ENCODE measurements at places on chromosomes 2 and 18. TPM values are rescaled to one million over a fixed set of nuclear protein-coding genes. Genes with fewer than 3 reads are reported as not detected.

DNA sequence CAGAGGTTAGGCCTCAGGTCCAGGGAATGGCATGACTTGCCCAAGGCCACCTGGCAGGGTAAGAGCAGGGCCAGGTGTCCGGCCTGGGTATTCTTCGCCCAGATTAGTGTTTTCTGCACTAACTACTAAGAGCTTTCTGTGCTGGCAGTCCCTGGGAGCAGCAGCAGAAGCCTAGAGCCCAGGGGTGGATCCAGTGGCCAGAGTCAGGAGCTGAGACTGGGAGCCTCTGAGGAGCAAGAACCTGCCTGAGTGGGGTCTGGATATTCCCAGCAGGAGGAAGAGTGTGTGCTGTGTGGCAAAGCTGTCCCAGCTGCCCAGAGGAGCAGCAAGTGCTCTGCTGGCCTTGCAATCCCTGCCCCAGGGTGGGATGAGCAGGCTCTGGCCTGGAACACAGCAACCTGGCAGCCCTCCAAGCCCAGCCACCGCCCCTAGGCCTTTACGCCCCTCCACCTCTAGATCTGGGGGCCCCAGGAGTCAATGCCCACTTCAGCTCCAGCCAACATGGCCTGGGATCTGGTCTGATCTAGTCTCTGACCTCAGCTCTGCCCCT is 30.7 kb upstream of the GPAT2 start:
- no peak for DNase-seq

FBXO48 gene
- total RNA-seq, result 1.1 TPM

DNA sequence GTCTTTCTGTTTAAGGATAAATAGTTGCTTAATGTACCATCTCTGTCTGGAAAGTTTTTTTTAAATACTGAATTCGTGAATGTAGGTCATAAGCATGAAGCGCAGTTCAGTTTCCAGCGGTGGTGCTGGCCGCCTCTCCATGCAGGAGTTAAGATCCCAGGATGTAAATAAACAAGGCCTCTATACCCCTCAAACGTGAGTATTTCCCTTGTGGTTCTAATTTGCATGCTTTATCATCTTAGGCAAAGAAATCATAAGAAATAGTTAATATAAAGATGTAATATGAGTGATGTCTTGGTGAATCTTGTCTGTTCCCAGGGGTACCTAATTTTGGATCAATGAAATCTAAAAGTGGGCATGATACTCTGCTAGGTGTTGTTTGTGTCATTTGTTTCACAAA is 1.5 kb downstream of the NDC80 start:
- no peak for DNase-seq

GRCh38 chr2:19733390-19733789 is 168.4 kb downstream of the TTC32 start:
- no peak for DNase-seq

DNA sequence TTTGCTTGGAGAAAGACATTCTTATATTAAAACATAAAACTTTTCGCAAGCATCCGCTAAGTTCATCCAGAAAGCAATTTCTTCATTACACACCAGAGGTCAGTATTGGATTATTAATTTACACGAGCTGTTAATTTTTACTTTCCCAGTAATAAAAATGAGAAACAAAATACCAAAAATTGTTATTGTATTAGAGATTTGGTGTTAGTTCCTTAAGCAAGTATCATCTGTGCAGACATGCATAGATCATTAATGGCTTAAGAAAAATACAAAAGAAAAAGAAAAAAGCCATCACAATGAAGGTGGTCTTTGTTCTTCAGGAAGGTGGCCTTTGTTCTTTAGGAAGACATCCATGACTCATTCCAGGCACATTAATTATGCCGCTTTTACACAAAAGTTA is 53.6 kb upstream of the HNMT start:
- no peak for DNase-seq

PPP1R1C gene
- 5.3 TPM for total RNA-seq

- no peak for DNase-seq
These were observed 73.5 kb downstream of the ZCCHC2 start for GRCh38 chr18:62596145-62597005.

DNA sequence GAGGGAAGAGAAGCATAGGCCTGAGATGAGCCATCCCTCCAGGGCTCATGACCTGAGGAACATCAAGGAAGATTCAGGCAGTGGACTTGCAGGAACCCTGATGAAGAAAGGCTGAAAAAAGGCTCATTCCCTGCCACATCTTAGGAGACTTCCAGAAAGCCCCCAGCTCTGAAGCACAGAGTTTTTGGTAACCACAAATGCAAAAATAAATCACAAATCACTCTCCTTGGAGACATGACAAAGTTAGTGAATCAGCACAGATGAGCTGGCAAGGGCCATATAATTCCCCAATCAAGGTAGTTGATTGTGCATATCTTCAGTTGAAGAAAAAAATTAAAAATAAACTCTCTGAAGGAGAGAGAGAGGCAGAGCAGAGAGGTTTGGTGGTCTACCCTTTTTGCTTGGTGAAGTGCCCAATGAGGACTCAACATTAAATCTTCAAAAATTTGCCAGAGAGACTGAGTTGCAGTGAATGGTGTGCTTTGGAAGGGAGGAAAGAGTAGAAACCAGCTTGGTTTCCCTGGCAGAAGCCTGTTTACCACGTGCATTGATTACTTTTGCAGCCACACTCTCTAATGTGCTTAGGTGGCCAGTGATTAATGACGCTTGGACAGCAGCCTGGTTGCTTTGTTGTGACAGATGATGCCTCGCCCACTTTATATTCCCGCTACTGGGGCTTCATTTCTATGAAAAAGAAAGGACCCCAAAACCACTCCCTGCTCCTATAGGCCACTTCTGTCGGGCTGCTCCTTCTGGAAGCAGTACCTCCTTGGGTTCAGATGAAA is 257.4 kb upstream of the SLC14A2 start:
- DNase-seq, result no peak
